ENCODE measurements at places on chromosomes 2 and 18.

DNA sequence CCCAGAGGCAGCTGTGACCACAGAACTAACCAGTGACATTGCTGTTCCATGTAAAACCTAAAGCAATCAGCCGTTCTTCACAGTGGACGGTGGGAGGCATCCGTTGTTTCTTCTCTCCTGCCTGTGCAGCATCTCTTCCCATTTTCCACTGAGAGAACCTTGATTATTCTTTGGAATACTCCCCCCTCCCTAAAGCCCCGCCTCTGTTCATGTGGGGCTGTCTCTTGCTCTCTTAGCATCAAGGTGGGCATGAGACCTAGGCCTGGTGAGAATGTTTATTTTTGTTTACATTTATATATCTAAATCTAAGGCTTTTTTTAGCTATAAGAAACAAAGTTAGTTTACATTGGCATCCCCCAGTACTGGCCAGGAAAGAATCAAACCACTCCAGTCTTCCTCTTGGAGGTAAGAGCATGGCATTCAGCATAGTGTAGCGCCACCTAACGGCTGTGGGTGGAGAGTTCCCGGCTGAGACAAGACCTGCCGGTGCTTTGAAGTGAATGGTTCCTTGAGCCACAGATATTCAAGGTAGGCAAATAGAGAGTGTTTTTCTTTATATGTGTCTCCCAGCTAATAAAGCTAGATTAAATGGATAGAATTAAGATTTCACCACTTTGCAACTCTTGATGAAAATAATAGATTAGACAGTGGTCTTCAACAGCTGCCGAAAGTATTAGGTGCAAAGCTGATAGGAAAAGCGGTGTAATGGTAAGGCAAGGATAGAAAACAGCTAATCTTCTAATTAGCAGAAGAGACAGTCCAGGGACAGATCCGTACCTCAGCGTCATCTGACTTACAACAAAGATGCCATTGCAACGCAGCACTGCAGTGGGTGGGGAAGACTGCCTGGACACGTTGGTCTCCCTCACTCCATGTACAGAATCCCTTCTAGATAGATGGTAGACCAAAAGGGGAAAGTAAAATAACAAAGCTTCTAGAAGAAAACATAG is 219.6 kb upstream of the RAB12 start:
- DNase-seq: peak; percentile 66

DNA sequence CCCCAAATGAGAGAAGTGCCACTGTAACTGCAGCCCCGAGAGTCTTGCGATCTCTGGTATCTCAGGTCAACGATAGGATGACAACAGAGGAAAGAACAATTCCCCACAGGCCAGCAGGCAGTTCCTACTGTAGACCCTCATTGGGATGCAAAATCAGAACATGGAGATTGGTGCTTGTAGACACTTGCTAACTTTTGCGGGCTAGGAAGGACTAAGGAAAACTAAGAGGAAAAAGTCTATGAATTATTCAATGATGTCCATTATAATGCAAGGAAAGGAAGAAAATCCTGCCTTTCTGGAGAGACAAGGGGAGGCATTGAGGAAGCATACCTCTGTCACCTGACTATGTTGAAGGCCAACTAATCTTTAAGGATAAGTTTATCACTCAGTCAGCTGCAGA is 51.9 kb upstream of the CWC22 start:
- DNase-seq: no peak

GRCh38 chr2:173649527-173650219 is 295.0 kb downstream of the CDCA7 start:
- peak; percentile 60 for DNase-seq

- DNase-seq: no peak
Measured at GRCh38 chr2:239926587-239927232, 98.4 kb downstream of the NDUFA10 start.

GRCh38 chr2:168712053-168712452 is 90.4 kb upstream of the NOSTRIN start:
- no peak for DNase-seq

DNA sequence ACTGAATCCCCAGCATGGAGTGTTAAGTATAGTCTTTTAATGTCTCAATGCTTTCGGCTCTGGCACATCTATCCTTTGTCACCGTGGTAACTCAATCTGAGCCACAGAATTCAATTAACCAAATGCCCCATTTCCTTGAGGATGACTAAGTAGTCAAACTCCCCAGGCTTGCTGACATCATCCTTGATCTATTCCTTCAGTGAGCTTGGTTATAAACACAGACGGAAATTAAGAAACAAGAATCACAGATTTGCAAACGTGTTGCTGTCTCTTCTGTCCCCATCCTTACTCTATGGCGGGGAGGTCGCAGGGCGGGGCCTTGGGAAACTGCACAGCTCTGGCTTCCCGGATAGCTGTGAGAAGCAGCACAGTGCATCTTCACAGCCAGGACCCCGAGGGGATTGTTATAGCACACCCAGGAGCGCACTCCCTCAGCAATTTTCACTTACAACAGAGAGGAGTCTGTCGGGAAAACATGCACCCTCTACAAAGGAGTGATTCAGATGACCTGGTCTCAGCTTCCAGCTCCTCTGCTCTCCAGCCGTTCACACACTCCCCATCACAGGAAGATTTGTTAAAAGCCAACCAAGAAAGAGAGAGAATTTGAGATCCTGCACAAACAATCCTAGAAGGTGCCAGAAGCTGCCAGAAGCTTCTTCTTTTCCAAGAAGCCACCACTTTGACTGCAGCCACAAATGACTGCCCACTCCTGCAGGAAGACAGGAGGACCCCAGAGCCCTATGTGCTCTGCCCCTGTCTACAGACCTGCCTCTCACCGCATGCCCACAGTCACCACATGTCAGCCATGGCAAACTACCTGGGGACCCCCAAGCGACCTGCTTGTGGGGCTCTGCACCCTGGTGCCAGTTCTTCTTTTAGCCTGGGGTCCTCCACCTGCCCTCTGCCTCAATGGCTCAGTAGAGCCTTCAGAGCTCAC is 44.9 kb upstream of the YWHAQ start:
- peak; percentile 92 for DNase-seq

GRCh38 chr2:145464866-145465265 is 944.9 kb upstream of the ZEB2 start:
- DNase-seq: peak; percentile 63

DNA sequence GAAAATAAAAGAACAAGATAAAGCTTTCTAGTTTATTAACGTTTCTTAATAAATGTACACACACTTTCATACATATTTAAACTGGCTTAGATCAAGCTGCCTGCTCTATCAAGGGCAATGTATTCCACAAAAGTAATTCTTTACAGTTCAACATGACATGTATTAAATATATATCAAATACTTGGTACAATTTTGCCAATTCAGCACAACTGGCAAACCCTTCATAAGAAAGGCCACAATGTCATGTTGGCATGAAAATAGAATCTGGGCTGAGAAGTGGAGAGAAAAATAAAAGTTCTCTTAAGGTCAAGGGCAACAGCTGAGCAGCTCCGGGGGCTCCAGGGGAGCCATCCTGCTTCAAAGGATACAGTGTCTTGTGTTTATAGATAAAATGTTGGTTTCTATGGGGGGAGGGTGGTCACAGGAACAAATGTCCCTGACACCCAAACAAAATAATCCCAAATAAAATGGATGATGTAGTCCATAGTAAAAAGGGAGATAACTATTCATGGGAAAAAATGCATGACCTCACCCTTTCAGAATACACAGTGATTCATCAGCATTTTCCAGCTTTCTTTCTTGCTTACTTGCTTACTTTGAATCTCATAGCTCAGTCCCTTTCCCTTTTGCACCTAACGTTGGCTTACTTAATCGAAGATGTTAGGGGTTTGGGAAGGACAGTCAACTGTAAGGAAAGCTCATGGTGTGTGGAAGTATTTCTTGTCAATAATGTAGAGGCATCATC is 494.9 kb downstream of the NYAP2 start:
- peak; percentile 53 for DNase-seq

DNA sequence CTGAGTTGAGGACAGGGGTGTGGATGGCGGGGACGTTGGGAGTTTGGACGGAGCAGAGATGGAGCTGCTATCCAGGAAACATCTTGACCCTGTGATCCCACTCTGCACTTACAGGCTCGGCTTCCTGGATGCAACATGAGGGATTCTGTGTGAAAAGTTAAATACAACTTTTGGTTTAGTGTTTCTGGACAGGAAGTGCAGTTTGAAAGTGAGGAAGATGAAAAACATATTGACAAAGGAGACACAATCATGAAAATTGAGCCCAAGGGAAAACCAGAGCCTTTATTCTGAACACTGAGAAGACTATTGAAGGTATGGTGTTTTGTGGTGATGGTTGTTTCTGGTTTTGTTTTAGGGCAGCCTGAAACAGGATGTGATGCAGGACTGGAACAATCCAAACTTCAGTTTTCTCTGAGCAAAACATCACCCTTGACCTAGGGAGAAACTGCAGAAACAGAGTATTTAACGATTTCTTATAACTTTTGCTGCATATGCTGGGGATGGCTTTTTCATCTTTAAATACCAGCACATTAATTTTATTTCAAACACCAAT is 76.5 kb upstream of the RFX8 start:
- no peak for DNase-seq

DNA sequence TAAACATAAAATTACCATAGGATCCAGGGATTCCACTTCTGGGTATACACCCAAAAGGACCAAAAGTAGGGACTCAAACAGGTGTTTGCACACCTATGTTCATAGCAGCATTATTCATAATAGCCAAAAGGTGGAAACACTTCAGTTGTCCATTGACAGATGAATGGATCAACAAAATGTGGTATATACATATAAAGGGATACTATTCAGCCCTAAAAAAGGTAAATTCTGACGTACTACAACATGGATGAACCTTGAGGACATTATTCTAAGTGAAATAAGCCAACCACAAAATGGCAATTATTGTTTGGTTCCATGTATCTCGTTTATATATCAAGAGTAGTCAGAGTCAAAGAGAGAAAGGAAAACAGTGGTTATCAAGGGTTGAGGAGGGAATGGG is 128.1 kb downstream of the MTCL1 start:
- no peak for DNase-seq

DNA sequence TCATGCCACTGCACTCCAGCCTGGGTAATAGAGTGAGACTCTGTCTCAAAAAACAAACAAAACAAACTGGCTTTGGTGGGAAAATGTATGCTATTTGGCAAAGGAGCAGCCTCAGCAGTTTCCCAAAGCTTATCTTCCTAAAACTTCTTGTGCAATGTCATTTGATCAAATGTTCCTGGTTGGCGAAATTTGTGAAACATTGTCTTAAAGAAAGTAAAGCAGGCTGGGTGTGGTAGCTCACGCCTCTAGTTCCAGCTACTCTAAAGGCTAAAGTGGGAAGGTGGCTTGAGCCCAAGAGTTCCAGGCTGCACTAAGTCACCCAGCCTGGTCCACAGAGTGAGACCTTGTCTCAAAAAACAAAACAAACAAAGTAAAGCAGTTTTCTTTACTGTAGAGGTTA is 17.3 kb upstream of the TAF4B start:
- DNase-seq: no peak

DNA sequence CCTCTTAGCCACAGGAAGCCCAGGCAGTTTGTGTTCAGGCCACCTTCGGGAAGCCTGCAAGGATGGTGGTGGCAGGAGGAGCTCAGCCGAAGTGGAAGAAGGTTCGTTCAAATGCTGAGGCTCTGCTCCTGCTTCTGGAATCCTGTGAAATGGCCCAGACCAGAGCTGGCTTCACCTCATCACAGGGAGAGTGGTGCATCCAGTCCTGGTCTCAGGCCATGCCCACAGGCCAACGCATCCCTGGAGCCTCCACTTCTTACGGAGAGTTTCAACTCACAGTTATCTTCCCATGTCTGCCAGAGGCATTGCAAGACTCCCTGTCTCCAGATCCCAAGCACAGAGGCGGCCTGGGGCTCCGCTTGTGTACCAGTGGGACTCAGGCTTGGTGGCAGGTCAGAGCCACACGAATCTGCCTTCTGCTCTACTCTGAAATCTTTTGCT is 82.3 kb downstream of the NDUFA10 start:
- DNase-seq: no peak

DNA sequence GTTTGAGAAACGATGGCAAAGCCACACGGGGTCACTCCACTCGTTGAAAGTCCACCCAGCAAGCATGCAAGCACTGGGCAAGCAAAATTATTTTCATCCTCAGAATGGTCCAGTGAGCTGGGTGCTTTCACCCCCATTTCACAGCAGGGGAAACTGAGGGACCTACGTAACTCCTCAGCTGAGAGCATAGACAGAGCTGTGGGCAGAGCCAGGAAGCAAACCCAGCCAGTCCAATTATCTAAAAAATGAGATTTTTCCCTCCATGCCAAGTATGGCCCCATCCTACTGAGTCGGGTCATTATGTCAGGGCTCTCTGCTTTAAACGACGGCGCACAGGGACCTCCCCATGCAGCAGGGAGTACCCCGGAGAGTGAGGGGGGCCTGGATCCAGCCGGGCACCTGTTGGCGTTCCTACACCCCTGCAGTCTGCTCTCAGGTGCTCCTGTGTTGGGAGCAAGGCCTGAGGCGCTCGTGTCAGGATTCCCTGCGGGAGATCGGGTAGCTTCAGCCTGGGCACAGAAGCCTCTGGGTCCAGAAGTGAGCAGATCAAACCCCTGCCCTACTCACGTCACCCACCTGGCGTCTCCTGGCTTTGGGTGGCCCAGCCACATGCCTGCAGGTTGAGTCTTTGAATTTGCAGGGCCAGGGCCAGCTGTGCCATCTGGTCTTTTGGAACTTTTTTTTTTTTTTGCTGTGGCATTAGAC is 17.3 kb downstream of the TWIST2 start:
- DNase-seq: no peak

DNA sequence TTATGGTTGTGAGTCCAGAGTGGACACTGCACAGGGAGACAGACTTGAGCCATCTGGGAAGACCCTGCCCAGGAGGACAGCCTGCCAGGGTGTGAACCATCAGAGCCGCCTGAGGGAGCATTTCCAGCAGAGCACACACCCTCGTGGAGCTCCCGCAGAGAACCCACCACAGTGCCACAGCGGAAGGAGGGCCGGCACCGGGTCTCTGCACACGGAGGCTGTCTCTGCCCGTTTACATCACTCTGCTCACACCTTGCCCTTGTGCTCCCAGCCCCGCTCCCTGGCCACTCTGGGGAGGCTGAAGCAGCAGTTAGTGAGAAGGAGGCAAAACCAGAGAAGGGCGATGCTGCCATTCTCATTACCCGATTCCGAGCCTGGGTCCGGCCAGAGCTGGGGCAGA is 161.9 kb downstream of the KLHL29 start:
- DNase-seq: no peak

- peak; percentile 79 for DNase-seq
Measured at GRCh38 chr2:30979822-30980245, 158.4 kb downstream of the GALNT14 start.

DNA sequence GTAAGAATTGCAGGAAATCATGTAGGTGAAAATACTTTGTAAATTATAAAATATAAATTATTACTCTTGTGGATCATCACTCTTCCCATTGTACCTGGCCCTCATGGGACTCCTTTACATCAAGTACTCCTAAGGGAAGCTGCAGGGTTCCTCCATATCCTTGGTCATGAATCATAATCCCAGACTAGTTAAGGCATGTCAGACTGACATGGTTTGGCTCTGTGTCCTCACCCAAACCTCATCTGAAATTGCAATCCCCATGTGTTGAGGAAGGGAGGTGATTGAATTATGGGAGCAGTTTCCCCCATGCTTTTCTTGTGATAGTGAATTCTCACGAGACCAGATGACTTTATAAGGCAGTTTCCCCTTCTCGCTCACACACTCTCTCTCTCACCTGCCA is 77.1 kb downstream of the CMPK2 start:
- no peak for DNase-seq

- DNase-seq: no peak
Measured at GRCh38 chr2:43631618-43632317, 5.3 kb upstream of the PLEKHH2 start.
